ENCODE measurements at places on chromosomes 11 and 22.

DNA sequence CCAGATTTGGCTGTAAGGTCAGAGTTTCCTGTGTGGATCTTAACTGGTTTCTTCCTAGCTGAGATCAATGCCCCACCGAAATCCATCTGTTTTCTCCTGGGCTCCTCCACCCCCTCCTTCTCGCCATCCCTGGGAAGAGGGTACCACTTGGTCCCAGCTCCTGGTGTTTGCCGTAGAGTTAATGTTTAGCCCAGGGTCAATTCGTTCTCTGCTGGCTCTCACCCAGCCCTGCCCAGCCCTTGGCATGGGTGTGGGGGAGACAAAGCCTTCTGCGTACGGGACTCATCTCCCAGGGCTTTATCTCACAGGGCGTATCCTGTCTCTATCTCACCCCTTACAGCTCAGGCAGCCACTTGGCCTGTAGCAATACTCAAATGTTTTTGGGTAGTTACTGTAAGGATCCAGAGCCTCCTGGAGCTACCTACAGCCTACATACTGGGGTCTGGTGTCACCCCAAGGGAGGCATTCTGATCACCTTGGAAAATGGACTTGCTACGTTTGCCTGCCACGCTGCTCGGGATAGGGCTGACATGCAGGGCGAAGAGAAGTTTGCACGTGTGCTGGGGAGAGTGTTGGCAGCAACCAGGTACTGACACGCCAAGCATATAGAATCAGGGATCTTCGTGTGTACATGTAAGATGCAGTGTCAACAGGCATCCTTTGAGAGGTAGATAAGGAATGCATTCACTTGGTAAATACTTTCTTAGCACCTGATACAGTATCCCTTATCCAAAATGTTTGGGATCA lies 66.1 kb downstream of the SCN3B start:
- no peak for DNase-seq

DNA sequence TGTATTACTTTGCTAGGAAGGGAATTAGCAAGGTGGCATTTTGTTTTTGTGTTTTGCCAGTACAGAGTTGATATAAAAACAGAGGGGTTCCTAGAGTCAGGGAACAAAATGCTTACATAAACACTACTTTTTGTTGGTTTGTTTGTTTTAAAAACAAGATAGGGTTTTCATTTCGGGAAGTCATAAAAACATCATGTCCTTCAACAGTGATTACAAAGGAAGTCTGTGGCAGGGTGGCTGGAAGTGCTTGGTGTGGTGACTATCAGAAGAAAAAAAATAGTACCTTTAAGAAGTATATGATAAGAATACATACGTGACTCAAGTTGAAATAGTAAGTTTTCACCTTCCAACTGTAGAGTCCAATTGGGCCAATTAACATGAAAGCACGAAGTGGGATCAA lies 1.2 kb upstream of the IL18 start:
- DNase-seq, result no peak

DNA sequence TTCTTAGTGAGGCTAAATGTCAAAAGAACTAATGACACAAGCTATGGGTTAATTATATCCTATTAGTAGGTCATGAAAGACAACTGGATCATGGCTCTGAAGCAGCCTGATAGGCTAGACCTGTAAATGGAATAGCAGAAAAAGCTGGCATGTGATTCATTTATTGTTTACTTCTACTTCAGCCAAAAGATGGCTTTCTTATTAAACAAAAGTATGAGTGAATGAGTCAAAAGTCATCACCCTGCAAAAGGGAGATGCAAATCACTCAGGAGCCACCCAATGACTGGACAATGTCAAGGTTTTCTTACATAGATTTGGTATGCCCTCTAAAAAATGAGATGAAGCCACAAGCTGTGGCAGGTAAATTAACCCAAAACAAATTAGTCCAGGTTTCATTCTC lies 138.0 kb downstream of the TRPC6 start:
- no peak for DNase-seq

GRCh38 chr22:45996241-45997076 lies 19.5 kb upstream of the WNT7B start:
- DNase-seq, result no peak

Data from activated naive CD4-positive, alpha-beta T cell (primary cell).